ENCODE measurements at places on chromosomes 7 and 10.

- DNase-seq: no peak
Observed at GRCh38 chr7:157477550-157478212, 140.9 kb downstream of the DNAJB6 start.

GRCh38 chr10:72332423-72333111, 22.2 kb downstream of the DNAJB12 start:
- no peak for DNase-seq

- DNase-seq: no peak
Observed at GRCh38 chr10:128050121-128050516, 76.1 kb downstream of the MKI67 start.

DNA sequence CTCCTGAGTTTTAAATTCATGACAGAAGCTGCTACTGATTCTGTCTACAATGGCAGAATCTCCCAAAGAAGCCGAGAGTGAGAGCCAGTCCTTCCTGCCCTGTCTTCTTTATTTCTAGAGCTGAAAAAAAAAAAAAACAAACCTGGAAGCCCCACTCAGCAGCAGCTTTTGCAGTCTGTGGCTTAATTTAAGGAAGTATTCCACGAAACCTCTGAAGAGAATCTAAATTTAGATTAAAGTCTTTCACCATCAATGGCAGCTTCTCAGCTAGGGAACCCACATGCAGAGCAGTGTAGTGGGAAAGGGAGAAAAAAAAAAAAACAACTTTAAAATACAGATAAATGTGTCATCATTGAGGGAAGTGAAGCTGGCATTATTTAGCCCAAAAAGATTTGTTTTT, 23.4 kb downstream of the SMURF1 start:
- DNase-seq: no peak

GRCh38 chr7:95863623-95864022, 91.3 kb downstream of the DYNC1I1 start:
- DNase-seq: no peak

DNA sequence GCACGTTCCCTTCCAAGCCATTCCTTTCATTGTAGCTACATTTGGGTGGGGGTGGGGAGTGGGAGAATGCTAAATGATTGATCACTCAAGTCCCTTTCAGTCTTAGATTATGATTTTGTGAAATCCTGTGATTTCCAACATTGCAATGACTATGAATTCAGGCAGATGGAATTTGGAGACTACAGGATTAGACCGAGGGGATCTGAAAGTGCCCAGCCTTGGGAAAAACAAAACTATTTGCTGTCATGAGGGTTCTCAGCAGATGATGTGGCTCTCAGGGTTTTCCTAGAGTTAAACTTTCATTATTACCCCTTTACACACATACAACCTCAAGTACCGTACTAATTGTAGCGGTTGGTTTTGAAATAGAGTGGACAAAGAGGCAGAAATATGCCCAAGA, 4.7 kb downstream of the MACROH2A2 start:
- DNase-seq: no peak

DNA sequence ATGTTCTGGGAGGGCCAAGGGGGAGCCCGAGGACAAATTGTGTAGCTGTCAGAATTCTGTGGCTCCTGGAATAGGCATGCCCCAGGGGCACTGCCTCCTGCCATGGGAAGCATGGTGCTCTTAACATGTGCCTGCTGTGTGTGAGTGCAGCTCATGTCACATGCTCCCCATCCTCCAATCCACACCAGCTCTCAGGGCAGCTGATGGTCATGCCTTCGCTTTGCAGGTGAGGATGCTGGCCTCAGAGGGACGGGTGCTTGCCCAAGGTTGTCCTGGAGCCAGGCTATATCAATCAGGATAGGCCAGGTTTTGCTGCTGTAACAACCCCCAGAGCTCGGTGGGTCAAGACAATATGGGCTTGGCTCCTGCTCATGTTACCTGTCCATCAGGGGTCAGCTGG, 303.4 kb downstream of the RPS24 start:
- no peak for DNase-seq

DNA sequence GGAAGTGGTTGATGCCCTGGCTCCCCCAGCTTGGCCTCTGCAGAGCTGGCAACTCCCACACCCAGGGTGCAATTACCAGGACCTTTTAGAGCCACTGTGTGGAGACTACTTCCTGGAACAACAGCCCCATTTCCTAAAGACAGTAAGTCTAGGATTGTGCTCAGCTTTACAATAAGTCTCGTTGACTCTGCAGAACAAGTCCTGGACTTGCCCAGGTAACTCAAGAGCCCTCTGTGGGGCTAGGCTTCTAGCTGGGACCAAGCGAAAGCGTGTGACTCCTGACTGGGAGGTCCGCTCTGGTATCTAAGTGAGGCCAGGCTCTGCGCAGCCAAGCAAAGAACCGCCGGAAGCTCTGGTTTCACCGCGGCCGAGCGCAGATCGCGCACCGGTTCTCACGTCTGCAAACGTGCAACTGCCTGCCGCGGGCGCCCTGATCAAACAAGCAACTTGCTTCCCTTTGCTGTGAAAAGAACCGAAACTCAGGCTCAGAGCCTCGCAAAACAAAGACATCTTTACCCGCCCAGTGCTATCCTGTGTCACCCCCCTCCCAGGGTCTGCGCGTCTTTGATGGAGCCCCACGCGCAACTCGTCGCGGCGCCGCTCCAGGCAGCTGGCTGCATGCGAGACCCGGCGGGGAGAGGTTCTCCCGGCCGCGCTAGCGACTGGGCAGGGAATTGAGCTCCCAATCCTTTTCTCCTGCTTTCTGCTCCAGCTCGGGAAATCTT, 4.4 kb upstream of the PDLIM1 start:
- no peak for DNase-seq

GRCh38 chr7:154841731-154842331, 161.1 kb downstream of the PAXIP1 start:
- no peak for DNase-seq

GRCh38 chr10:5551531-5552375, 27.0 kb downstream of the CALML3 start:
- DNase-seq: peak; percentile 70

- DNase-seq: no peak
Observed at GRCh38 chr7:6545398-6546126, 5.7 kb downstream of the GRID2IP start.
